ENCODE measurements at places on chromosomes 1 and 21. TPM values are rescaled to one million over a fixed set of nuclear protein-coding genes. Genes with fewer than 3 reads are reported as not detected.

- DNase-seq = no peak
Measured at GRCh38 chr1:220378571-220379302, 106.5 kb upstream of the RAB3GAP2 start.

- DNase-seq = no peak
Measured at GRCh38 chr1:199242601-199243000, 603.8 kb downstream of the PTPRC start.

DNA sequence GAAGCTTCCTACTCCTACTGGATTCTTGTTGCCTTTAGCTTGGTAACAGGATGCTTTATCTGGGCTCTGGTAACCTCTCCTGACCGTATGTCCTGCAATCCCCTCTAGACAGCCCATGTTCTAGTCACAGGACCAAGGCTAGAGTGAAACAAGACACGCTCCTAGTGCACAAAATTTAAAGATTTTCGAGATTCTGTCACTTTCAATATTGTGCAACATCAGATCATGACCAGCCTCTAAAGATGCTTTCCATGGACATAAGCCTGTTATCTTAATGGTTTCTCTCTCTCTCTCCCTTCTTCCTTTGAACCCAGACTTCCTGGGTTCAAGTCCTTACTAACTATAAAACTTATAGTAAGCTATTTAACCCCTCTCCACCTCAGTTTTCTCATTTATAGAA lies 1.6 kb upstream of the LY9 start:
- DNase-seq = no peak

The LENEP gene
- total RNA-seq = not detected

The S100A1 gene
- total RNA-seq = 1.1 TPM

GRCh38 chr1:180501865-180502360 lies 464 bp downstream of the ACBD6 start:
- DNase-seq = no peak

The F13B gene
- total RNA-seq = not detected

DNA sequence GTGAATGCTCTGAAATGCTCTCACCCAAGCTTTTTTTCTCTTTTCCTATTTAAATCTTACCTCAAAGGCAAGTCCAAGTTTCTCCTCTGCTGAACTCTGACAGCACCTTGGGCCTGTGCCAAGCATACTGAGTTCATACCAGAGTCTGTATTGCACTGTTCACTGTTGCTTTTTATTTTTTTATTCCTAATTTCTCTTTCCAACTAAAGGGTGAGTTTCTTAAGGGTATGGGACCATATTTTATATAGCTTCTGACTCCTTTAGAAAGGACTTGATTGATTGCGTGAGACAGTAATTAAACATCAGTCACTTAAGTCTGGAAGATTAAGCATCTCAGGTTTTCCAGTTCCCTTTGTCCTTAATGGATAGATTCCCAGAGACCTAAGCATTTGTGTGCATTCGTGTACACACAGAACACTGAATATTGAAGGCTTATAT lies 69.9 kb downstream of the CACHD1 start:
- DNase-seq = peak; percentile 70

GRCh38 chr1:15178571-15179484 lies 25.3 kb downstream of the TMEM51 start:
- no peak for DNase-seq

Data from ovary (tissue), 10 donors.